ENCODE measurements at places on chromosomes 4 and X.

DNA sequence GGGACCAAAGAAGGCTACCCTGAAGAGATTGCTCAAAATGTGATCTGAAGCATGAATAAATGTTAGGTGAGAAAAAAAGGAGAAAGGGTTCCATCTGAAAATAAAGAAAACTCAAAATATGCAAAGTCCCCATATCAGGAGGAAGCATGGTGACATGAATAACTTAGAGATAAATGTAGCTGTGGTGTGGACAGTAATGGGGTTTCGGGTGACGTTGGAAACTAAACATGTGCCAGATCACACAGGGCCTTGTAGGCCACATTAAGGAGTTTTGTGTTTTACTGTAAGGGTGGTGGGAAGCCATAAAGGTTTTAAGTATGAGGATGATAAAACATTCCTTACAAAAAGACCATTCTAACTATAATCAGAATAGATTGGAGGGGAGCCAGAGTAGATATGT is 40.3 kb upstream of the ACSL4 start:
- DNase-seq, result no peak

- DNase-seq, result no peak
Observed at GRCh38 chr4:106306561-106306960, 9.4 kb downstream of the TBCK start.

DNA sequence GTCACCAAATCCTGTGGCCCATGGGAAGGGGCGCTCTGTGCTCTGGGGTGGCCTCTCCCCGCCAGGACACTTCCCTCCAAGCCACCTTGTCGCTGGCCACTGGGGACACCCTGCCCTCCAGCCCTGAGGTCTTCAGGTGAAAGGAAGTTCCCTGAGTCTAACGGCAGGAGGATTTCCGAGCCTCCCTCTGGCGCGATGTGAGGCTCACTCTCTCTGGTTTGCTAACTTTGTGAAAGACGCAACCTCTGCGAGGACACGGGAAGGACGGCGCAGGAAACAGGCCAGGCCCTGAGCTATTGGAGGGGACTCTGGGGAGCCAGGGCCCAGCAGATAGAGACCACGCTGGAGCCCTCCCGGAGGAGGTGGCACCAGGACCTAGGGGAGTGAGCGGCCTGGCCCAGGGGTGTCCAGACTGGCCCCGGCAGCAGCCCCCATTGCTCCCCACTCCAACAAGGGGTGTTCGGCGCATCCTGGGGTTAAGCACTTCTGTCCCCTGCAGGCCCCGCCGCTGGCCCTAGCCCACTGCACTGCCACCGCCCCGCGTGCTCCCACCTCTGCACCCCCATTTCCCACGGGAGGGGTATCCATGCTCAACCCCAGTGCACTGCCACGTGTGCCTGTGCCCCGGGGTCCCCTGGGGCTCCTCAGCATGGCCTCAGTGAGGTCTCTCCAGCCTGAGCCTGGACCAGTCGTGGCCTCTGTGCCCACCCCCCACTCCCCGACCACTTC is 72.2 kb upstream of the MXD4 start:
- DNase-seq, result no peak

DNA sequence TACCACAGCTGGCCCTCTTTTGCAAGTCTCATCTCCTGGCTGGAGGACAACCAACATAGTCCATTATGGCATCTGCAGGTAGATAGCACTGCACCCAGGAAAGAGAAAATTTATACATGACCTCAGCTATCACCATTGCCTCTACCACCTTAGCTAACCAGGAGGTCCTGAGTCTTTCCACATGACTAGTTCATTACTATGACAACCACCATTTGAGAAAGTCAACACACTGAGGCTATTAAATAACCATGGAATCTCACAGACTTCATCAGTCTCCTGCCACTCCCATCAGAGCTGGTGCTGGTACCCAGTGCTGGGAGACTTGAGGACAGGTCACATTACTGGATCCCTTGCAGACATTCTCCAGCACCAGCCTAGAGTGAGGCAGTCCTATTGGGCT is 285.9 kb downstream of the GBA3 start:
- no peak for DNase-seq

GRCh38 chr4:99058228-99058627 is 30.4 kb downstream of the ADH5 start:
- DNase-seq, result no peak

- DNase-seq, result peak; percentile 24
Observed at GRCh38 chrX:30275498-30275897, 28.6 kb downstream of the MAGEB1 start.

All from mesenchymal stem cell (in vitro differentiated cells and primary cell).